ENCODE measurements at places on chromosomes 5 and 9.

DNA sequence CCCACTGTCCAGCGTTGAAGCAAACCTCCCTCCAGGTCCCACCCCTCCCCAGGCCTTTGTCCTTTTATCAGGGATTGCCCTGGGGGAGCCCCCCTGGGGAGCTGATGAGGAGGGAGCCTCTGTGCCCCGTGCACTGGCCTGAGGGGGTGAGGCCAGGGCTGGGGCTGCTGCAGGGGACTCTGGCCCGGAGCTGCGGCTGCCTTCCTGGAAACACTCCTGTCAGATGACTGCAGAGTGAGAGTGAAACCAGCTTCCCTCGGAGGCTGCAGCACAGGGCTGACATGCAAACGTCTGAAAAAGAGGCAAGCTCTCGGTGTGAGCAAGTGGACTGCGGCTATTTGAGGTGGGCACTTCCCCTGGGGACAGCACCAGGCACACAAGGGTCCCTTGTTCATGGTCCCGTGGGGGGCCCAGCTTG lies 4.6 kb upstream of the TRAF2 start:
- no peak for DNase-seq

- no peak for DNase-seq
Observed at GRCh38 chr9:103707181-103707580, 386.9 kb upstream of the SMC2 start.

GRCh38 chr5:35436400-35437057 lies 181.1 kb upstream of the SPEF2 start:
- DNase-seq, result peak; percentile 1

- no peak for DNase-seq
Observed at GRCh38 chr9:111501648-111502047, 17.5 kb upstream of the ECPAS start.

- DNase-seq, result no peak
Observed at GRCh38 chr5:1634337-1634661, 110.5 kb upstream of the LPCAT1 start.

GRCh38 chr5:38259062-38259808 lies 876 bp downstream of the EGFLAM start:
- DNase-seq, result no peak

- no peak for DNase-seq
Observed at GRCh38 chr5:84092738-84093137, 291.9 kb downstream of the EDIL3 start.

- no peak for DNase-seq
Observed at GRCh38 chr9:126295516-126295915, 31.1 kb upstream of the MVB12B start.

DNA sequence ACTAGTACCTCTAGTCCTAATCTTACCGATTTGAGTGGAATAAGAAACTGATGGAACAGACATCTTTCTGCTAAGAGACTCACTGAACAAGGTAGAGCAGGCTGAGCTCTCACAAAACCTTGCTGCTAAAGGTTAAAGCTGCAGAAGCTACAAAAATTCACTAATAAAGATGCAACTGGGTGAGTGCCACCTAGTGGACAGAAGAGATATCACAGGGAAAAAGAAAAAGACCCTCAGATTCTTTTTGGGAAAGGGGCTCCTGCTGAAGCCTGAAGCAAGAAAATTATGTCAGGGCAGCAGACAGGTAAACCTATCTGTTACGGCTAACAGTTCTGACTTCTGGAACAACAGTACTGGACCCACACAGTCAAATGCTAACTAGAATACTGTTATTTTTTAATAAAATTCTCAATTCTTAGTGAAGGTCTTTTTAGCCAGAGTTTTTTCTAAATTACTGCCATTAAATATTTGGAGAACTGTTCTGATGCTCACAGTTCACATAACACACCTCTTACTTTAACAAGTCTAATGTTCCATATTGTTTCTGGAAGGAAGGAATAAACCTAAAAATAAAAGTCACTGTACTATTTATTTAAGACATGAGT lies 51.2 kb downstream of the DIAPH1 start:
- DNase-seq, result peak; percentile 39

DNA sequence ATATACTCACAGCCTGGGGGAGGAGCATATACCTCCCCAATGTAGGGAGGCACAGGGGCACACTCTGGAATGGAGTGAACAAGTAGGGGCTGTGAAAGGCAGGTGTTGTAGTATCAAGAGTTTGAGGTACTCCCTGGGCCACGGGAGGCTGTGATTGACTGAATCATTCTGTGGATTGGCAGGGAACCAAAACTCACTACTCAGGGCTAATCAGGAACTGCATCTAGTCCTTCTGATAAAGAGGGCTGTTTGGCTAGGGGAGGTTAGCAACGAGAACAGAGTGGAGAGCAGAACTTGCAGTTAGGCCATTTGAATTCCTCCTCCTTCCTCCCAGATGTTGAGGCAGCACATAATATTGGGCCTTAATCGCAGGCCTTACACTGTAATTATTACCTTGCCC lies 369.2 kb upstream of the MPDZ start:
- peak; percentile 33 for DNase-seq

DNA sequence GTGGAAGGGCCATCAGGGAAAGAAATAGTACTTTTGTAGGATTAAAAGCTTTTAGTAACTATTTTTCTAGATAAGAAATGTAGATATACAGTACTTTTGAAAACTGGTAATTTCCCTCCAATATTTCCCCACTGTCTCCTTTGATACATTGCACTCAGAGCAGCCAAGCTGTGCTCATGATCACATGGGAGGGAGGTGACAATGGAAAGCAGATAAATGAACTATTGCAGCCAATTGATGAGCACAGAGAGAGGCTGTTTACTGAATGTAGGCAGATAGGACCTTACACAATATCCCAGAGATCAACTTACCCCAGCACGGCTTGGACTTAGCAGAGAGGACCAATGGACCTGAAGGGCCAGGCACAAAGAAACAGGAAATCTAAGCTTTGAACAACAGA lies 178.0 kb upstream of the NREP start:
- DNase-seq, result no peak

GRCh38 chr5:62579761-62580160 lies 1.1 kb downstream of the LRRC70 start:
- DNase-seq, result peak; percentile 58

DNA sequence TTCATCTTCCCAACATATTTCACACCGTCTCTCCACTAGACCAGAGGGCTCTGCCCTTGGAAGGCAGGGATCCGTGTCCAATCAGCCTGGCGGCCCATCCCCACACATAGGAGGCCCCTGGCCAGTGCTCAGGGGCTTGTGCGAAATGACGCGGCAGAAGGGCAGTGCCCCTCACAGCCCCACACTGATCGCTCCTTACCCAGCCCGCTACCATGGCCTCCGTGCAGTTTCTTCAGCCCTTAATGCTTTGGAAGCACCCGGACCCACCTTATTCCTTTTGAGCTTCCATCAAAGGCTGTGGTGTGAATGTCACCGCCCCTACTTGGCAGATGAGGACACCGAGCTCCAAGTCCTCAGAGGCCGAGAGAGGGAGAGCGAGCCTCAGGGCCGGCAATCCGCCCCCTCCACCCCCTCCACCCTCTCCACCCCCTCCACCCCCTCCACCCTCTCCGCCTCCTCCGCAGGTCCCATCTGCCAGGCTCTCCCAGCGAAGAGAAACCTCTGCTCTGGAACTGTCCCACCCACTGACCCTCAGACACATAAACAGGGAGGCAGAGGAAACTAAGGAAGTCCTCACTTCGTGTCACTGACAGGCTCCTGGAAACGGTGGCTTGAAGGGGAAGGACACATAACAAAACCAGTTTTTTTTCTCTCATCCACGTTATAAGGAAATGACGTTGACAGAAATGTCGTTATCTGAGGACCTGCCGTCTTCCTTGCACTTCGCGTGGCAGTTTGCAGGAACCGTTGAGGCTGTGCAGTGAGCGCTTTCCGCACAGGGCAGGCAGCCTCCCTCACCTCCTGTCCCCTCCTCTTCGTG lies 13.9 kb downstream of the QSOX2 start:
- DNase-seq, result no peak

DNA sequence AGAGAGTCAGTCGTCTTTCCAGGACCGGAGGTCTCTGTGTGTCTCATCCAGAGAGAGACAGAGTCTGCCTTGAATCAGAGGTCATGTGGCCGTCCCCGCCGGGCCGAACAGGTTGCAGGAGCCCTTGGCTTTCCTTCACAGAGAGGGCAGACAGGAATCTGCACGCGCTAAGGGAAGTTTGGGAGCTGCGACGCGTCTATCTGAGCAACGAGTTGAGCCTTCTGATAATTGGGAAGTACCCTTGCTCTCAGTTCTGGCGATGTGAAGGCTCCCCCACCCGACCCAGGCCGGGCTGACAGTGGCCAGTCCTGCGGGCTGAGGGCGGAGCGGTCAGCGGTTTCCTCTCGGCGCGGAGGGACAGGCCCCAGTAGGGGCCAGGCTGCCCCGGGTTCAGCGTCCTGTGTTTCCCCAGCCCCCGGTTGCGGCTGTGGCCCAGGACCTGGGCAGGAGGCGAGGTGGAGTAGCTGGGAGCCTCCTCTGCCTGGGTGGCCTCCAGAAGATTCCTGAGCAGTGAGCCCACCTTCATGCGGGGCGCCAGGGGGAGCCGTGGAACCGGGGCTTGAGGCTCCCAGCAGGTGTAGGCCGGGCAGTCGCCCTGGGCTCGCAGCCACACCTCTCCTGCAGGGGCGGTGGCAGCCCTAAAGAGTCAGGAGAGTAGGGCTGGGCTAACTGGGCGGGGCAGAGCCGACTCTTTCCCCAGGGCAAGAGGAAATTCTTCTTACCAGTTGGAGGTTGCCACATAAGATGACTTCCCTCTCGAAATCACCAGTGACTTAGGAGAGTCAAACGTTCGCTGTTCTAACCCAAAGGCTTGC lies 13.9 kb downstream of the NR2F1 start:
- DNase-seq, result peak; percentile 30

DNA sequence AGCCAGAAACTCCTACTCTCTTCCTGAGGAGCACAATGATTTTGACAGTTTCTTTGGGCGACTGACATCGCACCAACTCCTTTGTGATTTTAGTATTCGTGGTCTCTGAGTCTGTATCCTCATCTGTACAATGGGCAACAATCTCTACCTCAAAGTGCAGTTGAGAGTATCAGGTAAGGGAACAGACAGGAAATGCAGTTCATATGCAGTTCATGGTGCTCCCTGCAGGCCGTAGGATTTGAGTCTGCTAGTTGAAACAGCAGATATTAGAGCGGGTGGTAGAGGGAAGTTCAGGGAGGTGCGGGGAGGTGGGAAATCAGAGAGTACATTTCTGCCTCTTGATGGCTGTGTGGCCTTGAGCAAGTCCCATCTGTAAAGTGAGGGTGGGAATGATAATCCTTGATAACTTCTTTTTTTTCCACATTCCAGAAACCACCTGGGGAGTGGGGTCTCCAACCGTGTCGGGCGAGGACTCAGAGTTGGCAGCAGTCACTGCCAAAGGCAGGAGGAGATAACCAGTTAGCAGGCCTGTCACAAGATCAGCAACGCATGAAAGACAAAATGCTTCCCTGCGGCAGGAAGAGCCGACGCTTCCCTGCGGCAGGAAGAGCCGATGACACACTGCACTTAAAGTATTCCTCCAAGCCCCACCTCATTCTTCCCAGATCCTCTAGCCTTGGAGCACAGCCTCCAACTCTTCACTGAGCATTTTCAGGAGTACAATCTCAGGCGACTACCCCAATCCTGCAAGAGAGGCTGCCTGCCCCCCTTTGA lies 6.0 kb upstream of the NEK6 start:
- DNase-seq, result peak; percentile 67

DNA sequence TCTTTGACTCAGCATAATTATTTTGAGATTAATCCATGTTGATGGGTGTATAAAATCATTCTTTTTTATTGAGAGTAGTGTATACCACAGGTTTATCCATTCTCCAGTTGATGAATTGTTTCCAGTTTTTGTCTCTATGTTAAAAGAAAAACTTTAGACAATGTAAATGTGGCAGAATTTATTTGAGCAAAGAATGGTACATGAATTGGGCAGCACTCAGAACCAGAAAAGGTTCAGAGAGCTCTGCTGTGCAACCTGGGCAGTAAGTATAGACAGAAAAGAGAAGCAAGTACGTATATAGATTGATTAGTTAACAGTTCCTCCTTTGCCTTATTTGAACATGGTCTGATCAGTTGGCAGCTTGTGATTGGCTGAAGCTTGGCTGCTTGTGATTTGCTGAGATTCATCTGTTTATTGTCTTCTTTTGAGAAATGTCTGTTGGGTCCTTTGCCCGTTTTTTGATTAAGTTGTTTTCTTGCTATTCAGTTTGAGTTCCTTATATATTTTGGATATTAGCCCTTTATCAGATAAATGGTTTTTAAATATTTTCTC lies 41.4 kb downstream of the CDC42SE2 start:
- no peak for DNase-seq

GRCh38 chr5:52844885-52845284 lies 57.2 kb downstream of the ITGA1 start:
- DNase-seq, result peak; percentile 24

DNA sequence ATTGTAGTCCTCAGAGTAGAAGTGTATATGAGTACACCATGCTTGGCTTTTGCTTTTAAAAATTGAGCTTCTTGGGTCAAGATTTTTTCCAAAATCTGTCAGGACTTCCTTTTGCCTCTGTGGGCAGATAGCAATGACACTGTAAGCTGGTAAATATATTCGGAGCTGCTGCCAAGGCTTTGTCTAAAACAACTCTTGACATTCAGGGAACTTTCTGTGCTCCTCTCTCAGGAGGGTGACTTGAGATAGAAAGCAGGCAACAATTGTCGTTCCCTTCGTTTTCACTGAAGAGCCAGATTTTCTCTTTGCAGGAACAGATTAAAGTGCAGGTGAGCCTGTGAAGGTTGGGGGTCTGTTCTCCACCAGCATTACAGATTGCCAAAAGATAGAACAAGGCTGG lies 230.5 kb downstream of the MAST4 start:
- DNase-seq, result no peak

DNA sequence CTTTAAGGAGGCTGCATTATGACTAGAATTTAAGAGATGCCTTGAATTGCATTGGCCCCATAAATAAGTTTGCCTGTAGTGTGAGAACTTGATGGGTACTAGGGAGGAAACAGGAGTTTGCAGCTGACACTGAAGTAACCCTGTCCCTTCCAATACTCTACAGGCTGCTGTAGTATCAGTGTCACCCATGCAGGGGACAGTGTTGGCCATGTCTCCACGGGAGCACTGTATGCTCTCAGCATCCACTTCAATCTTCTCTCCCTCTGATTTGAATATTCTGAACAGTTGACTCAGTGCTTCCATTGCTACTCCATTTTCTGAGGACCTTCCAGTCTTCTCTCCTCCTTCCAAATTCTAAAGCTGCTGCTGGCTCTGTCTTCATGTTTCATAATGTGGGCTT lies 11.4 kb upstream of the IFNA14 start:
- DNase-seq, result no peak

- DNase-seq, result peak; percentile 59
Observed at GRCh38 chr9:127539259-127539981, 72.7 kb upstream of the STXBP1 start.

DNA sequence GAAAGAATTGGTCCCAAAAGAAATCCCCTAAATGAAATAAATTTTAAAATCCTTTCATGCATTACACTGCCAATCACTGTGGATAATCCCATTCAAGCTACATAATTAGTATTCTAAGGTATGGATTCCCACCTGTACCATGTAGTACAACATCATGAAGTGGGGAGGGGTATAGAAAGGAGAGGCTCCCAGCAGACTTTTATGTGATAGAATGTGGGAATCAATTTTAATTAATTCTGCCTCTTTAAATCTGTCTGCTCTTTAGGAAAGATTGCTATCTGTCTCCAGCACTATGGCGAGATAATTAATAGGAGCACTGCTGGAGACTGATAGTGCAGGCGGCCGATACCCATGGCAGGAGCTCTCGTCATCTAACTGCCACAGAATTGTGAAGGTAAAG lies 95.4 kb downstream of the CDH12 start:
- DNase-seq, result no peak

Measured in dermis blood vessel endothelial cell (primary cell).